ENCODE measurements at places on chromosomes 11 and 22.

GRCh38 chr11:64233913-64234586 lies at the start of gene VEGFB:
VEGFB (plus strand) TSS chr11:64234584; CDS start chr11:64234834, 250 bp downstream.
- peak; percentile 73 for DNase-seq

- no peak for DNase-seq
These were observed 15.8 kb upstream of the DGKZ start for GRCh38 chr11:46331282-46331984.

GRCh38 chr11:77211594-77212251 lies 83.7 kb downstream of the MYO7A start:
- DNase-seq: no peak

- DNase-seq: no peak
These were observed 32.7 kb downstream of the ZNF143 start for GRCh38 chr11:9493492-9493891.

- DNase-seq: no peak
These were observed 36.1 kb upstream of the SLC5A12 start for GRCh38 chr11:26757995-26758394.

DNA sequence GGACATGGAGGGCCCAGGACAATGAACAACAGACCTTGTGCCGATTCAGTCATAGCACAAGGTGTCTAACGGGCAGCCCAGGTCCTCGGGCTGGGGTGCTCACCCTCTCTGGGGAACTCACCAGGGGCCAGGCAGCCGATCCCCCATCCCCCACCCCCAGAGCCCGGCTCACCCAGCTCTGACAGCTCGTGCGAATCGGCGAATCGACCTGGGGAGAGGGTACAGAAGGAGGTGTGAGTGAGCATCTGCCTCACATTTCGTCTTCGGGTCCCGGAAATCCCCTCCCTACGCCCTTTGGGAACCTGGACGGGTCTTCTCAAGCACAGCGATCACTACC lies 423 bp downstream of the PEX16 start:
- no peak for DNase-seq

DNA sequence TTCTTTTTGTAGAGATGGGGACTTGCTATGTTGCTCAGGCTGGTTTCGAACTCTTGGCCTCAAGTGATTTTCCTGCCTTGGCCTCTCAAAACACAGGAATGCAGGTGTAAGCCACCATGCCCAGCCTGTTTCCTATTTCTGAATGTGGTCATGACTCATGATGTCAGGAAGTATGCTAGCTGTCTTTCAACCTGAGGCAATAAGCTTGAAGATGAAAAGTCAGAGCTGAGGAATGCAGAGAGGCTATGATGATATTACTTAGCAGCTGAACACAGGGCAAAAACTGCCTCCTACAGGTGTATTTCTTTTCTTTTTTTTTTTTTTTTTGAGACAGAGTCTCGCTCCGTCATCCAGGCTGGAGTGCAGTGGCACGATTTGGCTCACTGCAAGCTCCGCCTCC lies 9.0 kb upstream of the NUCB2 start:
- DNase-seq: peak; percentile 17

DNA sequence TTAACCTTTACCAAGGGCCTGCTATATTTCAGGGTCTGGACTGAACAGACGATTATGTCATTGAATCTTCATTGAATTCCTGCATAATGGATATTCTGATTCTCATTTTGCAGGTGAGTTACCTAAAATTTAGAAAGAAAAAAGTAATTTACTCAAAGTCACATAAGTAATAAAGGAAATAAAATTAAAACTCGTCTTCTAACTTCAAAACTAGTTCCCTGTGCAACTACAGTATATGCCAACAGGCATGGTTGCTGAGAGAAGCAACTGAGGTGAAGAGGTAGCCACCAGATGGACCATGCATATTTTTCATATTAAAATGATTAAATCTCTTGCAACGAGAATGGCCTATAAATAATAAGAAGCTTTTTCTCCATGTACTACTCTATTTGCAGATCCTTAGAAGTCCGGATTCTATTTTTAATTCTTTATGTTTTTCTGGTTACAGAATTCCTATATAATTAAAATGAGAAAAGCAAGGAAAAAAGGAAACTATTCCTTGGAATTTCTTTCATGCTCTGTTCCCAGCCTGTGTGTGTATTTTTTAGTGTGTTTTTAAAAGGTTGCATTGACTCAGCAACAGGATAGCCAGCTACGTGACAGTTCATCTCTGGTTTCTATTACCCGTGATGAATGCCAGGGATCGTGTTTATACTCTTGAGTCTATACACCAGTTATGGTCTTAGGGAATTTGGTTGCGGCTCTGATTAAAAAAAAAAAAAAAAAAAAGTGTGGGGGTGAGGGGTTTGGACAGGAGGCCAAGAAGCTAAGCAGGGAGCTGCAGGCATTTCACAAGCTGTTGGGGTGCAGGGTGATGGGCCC lies 186.8 kb downstream of the ETS1 start:
- DNase-seq: no peak

DNA sequence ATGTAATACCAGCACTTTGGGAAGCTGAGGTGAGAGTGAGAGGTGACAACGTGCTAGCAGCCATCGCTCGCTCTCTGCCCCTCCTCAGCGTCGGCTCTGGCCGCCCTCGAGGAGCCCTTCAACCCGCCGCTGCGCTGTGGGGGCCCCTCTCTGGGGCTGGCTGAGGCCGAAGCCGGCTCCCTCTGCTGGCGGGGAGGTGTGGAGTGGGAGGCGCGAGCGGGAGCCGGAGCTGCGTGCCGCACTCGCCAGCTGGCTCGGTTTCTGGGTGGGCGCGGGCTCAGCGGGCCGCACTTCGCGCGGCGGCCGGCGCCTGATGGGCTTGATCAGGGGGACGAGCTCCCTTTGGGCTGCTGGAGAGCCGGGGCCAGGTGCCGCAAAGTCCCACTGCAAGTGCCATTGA lies 98.9 kb upstream of the UBASH3B start:
- peak; percentile 16 for DNase-seq

GRCh38 chr11:84905411-84905810 lies 721.7 kb downstream of the DLG2 start:
- no peak for DNase-seq

DNA sequence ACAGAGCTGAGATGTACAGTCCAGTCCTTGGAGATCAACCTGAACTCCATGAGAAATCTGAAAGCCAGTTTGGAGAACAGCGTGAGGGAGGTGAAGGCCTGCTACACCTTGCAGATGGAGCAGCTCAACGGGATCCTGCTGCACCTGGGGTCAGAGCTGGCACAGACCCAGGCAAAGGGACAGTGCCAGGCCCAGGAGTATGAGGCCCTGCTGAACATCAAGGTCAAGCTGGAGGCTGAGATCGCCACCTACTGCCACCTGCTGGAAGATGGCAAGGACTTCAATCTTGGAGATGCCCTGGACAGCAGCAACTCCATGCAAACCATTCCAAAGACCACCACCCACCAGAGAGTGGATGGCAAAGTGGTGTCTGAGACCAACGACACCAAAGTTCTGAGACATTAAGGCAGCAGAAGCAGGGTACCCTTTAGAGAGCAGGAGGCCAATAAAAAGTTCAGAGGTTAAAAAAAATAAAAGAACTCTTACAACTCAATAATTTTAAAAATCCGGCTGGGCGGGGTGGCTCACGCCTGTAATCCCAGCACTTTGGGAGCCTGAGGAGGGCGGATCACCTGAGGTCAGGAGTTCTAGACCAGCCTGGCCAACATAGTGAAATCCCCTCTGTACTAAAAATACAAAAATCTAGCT lies 69.9 kb upstream of the RTL6 start:
- peak; percentile 44 for DNase-seq

DNA sequence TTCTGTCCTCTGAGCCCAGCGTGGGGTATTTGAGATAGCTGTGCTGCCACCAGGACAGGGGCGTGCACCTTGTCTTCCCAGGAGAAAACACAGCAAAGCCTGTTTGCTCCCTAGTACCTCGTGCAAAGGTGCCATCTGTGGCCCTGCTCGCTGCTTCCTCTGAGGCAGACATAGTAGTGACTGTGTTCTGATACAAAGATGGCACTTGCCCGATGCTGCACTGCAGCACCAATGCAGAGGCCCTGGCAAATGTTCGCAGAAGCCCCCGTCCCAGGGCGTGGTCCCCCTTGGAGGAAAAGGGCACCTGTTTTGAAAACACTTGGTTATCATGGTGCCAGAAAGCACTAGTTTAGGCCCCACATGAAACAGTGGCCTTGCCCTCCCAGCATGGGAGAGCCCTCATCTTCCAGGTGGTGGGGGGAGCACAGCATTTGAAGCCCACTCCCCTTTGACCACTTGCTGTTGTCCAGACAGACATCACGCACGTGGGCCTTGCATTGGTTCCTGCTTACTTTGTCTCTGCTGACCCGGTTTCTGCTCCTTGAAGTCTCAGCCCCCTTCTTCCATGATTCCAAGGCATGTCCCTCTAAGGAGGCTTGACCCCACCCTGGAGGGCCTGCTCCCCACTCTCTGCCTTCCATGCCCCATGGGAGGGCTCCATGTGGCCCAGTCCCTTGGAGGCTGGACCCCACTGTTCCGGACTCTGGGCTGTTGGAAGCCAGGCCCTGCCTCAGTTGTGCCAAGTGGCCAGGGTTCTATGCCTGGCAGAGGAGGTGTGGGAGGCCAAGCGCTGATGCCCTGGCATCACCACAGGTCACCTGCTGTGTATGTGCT lies 109.4 kb downstream of the KCNQ1OT1 start:
- DNase-seq: no peak

DNA sequence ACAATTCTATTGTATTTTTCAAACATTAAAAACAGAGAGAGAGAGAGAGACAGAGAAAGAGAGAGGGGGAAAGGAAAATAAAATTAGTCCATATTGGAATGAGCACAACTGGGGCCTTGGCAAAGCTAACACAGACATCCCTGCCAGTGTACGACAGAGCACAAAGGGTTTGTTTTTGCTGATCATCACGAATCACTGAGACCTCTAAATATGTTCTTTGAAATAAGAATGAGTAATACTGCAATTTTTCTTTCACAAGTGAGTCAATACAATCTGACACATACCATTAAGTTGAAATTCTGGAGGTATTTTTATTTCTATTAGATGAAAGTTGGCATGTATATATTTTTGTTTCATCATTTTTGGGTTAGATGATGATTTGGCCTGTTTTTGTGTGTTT lies 27.0 kb upstream of the LRRC4C start:
- DNase-seq: no peak

DNA sequence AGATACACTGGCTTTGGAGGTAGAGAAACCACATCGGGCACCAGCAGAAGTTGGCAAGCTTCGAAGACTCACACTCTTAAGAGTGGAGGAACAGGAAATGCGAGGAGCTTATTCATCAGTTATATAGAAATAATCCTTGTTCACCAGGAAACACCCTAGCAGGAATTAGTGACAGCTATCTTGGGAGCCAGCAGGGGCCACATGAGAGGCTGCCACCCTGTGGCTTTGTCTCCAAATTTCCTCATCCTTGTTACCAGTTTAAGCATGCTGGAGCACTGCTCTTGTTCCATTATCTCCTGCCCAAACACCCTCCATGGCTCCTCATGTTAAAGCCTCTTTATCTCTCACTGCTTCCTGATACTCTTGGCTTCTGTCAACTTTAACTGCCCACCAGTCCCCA lies 131.0 kb downstream of the PLEKHA7 start:
- DNase-seq: no peak

- DNase-seq: no peak
These were observed 31.2 kb downstream of the MTMR3 start for GRCh38 chr22:29914165-29914564.

DNA sequence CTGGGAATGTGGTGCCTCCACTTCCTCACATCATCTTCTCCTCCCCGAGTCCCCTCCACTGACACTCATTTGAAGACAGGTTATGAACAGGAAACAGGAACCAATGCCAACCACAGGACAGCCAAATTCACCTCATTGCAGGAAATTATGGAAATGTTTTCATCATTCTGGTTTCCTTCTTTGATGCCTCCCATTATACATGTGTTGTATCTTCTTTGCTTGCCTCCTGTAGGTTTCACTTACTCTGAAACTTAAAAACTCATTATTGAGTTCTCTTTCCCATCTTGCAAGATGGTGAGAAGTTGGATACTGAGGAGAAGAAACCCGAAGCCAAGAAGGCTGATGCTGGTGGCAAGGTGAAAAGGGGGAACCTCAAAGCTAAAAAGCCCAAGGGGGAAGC lies 108.5 kb downstream of the PHF21B start:
- no peak for DNase-seq

DNA sequence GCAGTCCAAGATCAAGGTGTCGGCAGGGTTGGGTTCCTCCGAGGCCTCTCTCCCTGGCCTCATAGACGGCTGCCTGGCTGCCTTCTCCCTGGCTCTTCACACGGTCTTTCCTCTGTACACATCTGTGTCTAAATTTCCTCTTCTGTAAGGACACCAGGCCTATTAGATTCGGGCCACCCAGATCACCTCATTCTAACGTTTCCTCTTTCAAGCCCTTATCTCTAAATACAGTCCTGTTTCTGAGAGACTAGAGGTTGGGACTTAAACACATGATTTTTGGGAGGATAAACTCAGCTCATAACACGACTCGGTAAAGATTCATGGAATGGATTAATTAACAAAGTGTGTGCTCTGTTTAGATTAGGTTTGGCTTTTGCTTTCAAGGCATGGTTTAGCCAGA lies 136.0 kb upstream of the SORL1-AS1 start:
- no peak for DNase-seq

DNA sequence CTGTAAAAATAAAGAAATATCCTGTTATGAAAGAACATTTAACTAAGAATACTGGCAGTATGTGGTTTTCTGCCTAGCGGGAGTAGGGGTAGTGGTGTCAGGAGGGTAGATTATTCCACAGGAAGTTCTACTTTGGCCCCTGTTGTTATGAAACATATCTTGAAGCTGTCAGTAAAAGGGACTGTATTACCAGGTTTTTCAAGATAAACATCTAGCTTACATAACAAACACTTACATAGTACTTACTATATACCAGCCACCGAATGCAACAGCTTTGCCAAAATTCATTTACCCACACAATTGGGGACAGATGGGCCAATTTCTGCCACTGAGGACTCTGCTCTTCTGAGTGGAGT lies 3.7 kb downstream of the TMEM123 start:
- DNase-seq: no peak

GRCh38 chr11:83039566-83039965 lies 32.1 kb downstream of the RAB30 start:
- no peak for DNase-seq

GRCh38 chr11:2816523-2816922 lies 69.1 kb downstream of the CDKN1C start:
- no peak for DNase-seq

- DNase-seq: no peak
These were observed 43.2 kb upstream of the E2F8 start for GRCh38 chr11:19283991-19284390.

DNA sequence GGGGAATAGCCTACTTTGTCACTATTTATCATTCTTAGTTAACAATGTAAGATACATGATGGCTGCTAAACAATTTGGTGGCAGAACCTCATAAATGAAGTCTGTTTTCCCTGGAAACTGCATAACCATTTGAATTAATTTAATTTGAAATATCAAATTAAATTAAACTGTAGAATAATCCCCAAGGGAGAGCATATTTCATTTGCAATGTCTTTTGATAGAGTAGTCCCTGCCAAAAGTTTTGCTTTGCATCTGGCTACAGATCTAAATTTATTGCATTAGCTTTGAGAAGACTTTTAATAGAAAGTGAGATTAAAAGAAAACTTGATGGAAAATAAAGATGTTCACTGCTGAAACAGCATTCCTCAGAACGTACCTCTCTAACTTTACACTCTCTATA lies 246.6 kb downstream of the KIRREL3 start:
- DNase-seq: no peak

GRCh38 chr11:58285483-58286040 lies 17.5 kb upstream of the OR10W1 start:
- no peak for DNase-seq

Measured in activated CD4-positive, alpha-beta T cell treated with anti-CD3 and anti-CD28 coated beads, Interleukin-2, amount 50 U/mL, for 16 hours (primary cell).